Stimulated activated CD8-positive, alpha-beta memory T cell treated with anti-CD3 and anti-CD28 coated beads, Interleukin-4, amount 100 ng/mL, for 1 hour (primary cell): ENCODE measurements at places on chromosomes 16 and 17.

DNA sequence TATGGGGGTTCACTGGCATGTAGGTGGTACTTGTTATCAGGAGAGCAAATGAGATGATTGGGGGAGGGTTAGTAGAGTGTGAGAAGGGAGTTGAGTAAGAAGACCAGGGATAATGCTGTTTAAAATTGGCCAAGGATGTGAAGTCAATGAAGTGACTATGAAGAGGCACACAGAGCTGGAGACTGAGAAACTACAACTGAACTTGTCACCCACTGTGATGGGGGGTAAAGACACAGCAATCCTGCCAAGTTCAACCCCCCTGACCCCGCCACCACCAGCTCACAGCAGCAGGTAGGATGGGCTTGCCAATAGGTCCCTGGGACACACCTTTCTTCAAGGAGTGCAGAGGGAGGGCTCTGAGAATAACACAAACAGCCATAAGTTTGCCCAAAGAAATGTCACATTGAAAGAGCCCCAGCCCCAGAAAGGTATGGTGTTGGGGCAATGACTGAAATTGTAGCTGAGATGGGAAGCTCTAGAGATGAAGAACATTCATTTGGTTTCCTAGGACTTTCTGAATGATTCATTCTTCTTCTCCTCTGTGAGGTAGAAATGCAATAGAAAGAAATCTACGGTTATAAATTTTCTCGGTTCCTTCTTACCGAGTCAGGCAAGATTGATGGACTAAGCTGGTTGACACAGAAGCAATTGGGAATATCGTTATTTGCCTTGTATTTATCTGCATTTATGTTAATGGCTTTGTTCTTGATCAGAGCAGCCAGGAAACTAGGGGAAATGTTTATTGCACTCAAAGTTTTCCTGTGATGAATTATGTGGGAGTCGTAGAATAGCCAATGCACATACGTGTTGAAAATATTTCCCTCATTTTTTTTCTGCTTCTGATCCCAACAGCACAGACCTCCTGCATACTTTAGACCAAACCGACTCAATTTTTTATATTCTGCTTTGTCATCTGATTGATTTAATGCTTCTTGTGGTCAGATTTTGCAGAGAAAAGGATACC is 595.2 kb upstream of the CDH11 start:
- no peak for DNase-seq

- DNase-seq = no peak
Measured at GRCh38 chr17:40522250-40522960, 21.0 kb upstream of the TNS4 start.

- no peak for DNase-seq
Measured at GRCh38 chr17:83026311-83026811, 53.0 kb upstream of the METRNL start.

DNA sequence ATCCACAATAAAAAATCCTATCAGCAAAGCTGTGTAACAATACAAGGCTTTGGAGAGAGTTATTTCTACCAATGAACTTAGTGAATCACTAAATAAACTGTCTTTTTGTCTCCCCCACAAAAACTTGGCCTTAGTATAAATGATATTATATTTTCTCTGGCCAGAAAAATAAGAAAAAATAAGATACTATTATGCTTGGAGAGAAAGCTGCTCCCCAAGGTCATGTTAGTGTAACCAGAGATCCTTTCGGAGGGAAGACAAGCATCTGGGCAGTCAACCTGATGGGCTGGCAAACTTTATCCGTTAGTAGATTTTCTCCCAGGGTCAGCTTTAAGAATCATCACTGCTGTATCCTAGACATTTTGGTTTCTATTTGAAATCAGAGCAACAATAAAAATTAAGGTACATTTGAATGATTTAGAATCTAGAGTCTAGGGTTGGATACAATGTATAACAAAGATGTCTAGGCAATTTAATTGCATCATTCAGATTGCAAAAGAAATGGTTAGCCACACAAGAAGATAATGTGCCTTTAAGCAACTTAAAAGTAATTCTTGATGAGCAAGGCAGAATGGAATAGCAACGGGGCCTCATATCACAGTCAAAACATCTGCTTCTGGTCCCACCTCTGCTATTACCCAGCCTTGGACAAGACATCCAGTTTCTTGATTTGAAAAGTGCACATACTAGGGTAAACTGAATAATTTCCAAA is 280.4 kb downstream of the SLC39A11 start:
- DNase-seq = no peak

DNA sequence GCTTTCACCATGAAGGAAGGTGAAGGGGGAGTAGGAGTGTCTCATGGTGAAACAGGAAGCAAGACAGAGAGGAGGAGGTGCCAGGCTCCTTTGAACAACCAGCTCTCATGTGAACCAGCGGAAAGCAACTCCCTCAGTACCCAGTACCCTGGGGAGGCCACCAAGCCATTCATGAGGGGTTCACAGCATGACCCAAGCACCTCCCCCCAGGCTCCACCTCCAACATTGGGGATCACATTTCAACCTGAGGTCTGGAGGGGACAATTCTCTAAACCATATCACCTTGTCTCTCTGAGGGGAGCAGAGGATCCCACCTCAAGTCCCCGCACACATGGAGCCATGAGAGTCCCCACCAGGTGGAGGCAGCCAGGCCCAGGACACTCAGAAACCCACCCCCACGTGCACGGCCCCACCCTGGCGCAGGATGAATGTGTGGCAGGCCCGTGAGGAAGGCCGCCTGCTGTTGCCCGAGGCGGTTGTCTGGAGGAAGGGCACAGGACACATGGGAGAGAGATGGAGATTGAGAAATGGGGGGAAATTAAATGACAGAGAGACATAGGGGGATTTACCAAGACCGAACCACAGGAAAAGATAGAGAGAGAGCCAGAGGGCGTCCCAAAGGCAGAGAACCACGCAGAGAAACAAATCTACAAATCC is 85.9 kb downstream of the TMEM132E start:
- DNase-seq = no peak

GRCh38 chr16:3829631-3830536 is 50.6 kb downstream of the CREBBP start:
- no peak for DNase-seq

DNA sequence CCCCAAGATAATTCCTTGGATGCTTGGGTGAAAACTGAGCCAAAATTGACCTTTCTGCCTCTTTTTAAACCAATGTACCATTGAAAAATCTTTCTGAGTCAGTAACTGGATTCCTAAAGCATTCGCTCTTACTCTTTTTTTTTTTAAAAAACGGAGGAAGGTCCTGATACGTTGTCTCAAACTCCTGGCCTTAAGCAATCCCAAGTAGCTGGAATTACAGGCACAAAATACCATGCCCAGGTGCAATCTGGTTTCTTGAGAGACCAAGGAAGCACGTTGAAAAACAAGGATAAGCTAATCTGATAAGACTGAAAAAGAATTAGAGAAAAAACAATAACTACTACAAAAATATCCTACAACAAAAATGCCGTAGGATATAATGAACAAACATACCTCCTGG is 136.5 kb downstream of the SSH2 start:
- DNase-seq = no peak

- no peak for DNase-seq
Measured at GRCh38 chr17:80923211-80924110, 68.2 kb upstream of the CHMP6 start.

DNA sequence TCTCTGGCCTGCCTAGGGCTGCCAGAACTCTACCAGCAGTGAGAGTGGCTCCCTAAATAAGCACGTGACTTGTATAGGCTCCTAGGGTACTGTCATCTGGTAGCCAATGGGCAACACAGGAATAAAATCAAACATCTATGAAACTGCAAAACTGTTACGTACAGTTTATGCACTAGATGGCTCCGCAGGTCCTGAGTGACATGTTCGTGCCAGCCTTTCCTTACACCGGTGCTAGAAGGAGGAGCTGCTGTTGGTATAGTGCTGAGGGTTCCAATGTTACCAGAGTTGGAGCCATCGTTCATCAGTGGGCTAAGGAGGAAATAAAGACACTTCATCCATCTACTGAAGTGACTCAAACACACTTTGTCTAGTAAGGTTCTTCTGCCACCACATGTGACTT is 63.2 kb upstream of the TRAP1 start:
- DNase-seq = no peak

DNA sequence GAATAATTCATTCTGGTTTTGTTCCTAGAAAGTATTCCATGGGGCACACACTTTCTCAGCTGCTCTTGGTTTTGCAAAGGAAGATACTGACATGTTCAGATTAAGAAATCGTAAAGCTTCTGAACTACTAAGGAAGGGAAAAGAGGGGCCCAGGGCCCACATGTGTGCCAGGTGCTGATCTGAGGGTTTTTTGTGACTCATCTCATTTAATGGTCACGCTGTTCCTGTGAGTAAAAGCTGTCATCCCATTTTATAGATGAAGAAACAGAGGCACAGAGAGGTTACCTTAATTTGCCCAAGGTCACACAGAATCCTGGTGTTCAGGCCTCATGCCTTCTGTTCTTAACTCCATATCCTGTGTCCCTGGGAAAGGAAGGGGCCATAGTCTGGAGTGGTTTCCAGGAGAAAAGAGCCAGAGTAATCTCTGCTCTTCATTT is 113.2 kb downstream of the MSI2 start:
- DNase-seq = no peak

DNA sequence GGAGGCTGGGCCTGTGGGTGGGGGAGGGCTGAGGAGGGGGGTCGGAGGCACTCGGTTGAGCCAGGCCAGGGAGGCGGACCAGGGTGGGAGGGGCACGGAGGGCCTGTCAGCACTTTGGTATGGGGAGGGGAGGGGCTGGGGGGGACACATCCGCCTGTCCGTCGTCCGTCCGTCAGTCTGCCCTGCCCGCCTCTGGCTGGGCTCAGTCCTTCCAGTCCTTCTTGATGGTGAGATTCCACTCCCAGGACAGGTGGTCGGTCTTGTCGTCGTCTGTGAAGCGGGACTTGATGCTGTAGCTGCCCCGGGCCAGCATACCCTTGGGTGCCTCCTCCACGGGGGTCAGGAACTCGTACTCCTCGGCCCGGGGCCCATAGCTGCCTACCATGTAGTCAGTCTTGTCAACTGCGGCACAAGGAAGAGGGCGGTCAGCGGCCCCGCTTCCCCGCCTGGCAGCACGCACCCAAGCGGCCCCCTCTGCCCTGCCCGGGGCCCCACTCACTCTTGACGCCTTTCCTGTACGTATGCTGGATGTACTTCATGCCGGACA is 2.4 kb downstream of the ARHGDIA start:
- DNase-seq = no peak

DNA sequence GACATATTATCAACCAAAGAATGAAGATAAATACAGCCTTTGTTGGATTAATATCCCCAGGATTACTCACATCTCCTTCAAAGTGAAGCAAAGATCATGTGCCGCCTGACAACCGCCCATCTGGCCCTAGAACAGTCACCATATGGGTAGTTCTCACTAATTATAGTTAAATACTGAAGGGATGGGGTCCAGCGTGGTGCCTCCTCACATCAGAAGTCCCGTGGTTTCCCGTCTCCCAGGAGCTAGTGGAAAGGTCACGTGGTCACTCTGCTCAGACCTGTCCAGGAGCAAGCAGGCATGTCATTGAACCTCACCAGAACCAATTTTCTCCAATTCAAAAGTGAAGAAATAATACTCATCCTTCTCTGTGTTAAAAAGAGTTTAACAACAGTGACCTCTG is 434.5 kb downstream of the SHISA9 start:
- DNase-seq = no peak

DNA sequence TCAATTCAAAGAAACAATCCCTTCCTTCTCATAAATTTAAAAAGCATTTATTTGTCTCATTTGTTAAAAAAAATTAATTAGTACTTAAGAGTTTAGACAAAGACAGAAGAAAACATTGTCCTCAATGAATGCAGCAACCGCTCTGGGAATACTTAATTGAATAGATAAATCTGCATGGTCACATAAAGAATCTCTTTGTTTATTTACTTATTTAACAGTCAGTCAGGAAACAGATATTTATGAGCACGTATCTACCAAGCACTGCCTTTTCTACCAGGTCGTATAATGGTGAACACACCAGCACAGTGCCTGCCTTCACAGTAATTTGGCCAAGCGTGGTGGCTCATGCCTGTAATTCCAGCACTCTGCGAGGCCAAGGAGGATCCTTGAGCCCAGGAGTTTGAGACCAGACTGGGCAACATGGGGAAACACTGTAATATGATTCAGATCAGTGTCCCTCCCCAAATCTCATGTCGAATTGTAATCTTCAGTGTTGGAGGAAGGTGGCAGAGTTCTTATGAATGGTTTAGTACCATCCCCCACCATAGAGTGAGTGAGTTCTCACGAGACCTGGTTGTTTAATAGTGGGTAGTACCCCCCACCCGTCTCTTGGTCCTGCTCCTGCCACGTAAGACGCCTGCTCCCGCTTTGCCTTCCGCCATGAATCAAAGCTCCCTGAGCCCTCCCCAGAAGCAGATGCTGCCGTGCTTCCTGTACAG is 8.1 kb downstream of the WIPI1 start:
- no peak for DNase-seq

GRCh38 chr17:66343531-66344078 is 41.2 kb downstream of the PRKCA start:
- DNase-seq = no peak

DNA sequence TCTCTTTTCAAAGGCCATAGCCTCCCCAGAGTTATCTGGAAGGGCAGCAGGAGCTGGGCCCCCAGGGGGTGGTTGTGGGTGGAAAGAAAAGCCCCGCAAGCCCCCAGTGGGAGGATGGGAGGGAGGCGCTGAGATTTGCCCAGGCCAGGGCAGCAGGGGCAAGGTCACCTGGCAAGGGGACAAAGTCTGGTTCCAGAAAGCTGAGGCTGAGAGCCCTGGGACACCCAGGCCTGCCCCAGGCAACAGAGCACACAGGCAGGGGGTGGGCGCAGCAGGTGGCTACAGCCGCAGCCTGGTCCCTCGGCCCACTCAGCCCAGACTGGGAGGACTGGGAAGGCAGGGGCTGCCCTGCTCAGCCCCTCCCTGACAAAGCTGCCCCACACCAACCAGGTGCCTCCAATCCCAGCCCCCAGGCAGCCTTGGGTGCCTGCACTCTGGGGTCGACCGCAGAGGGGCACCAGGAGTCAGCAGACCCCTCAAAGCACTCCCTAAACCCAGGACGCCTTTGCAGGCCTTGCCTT is 23.7 kb upstream of the GSG1L start:
- DNase-seq = no peak

GRCh38 chr17:19368229-19368628 is 5.7 kb upstream of the B9D1 start:
- no peak for DNase-seq

- no peak for DNase-seq
Measured at GRCh38 chr17:8084250-8084649, 3.3 kb downstream of the ALOX12B start.

DNA sequence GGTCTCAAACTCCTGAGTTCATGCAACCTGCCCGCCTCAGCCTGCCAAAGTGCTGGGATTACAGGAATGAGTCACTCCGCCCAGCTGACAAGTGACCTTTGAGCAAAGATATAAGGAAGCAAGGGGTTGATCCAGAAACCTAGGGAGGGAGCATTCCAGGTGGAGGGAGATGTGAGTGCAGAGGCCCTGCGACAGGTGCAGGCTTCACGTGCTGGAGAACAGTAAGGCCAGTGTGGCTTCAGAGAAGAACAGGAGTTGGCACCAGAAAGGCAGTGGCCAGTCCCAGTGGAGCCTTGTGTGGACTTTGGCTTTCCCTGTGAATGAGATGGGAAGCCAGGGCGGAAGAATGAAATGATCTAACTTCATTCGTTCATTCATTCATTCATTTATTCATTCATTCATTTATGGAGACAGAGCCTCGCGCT is 73.6 kb upstream of the HAS3 start:
- no peak for DNase-seq
